T47D (cell line): ENCODE measurements at places on chromosomes 13 and 19.

DNA sequence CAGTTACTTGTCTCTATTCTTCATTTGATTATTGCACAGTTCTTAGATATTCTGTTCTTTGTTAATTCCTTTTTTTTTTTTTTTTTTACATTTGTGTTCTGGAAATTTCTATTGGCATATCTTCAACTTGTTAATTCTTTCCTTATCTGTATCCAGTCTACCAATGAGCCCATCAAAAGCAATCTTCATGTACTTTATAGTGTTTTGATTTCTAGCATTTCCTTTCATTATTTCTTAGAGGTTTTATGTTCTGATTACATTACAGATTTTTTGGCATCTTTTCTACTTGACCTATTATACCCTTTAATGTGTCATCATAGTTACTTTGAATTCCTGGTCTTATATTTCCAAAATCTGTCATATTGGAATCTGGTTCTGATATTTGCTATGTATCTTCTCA lies 2194.8 kb downstream of the PCDH9 start:
- DNase-seq: no peak

GRCh38 chr13:110463871-110464510 lies 97.5 kb downstream of the RAB20 start:
- DNase-seq: no peak

DNA sequence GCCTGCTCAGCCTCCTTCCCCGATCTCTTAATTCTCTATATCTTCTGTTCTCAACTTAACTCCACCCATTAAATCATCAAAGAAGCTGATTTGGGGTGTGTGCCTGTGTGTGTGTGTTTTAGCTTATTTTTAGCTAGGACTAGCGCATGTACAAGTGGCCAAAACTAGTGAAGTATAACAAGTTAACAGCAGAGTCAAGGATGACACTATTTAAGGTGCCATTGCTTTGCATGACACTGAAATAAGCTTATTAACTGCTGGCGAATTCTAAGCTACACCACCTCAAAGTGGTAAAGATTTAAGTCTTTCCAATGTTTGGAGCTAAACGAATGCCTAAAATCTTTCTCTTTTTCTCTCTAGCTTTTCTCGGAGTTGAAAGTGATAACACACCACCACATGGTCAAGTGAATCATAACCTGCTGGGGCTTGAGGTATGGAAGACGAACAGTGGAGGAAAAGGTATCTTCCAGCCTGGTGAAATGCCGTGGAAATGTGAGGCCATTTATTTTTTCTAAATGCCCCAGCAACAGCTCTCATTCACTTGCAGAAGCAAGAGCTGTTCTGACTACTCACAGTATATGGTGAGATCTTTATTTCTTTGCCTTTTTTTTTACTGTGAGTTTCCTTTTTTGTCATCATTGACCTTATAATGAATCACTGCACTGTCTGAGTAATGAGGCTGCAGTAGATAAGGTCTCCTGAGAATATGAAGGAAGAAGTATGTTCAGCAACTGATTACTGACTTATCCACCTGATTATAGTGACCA lies 570.3 kb downstream of the PCDH9 start:
- no peak for DNase-seq

DNA sequence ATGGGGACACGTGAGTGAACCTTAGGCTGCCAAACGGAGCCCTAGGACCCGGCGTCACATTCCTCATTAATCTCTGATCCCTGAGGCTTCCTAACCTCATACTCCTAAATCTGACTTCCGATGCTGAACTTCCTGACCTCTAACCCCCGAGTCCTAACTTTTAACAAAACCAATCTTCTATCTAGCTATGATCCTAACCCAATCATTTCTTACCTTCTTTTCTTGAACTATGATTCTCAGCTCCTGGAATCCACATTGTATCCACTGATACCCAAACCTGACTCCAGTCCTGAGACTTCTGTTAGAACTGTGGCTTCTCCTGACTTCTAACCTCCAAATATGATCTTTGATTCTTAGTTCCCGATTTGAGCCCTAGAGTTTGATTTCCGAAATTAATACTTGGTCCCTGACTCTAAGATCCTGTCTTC lies 447 bp downstream of the NFKBIB start:
- no peak for DNase-seq
